ENCODE measurements at places on chromosomes 16 and 17.

GRCh38 chr16:63577891-63578290 lies 1541.7 kb upstream of the CDH8 start:
- no peak for DNase-seq

DNA sequence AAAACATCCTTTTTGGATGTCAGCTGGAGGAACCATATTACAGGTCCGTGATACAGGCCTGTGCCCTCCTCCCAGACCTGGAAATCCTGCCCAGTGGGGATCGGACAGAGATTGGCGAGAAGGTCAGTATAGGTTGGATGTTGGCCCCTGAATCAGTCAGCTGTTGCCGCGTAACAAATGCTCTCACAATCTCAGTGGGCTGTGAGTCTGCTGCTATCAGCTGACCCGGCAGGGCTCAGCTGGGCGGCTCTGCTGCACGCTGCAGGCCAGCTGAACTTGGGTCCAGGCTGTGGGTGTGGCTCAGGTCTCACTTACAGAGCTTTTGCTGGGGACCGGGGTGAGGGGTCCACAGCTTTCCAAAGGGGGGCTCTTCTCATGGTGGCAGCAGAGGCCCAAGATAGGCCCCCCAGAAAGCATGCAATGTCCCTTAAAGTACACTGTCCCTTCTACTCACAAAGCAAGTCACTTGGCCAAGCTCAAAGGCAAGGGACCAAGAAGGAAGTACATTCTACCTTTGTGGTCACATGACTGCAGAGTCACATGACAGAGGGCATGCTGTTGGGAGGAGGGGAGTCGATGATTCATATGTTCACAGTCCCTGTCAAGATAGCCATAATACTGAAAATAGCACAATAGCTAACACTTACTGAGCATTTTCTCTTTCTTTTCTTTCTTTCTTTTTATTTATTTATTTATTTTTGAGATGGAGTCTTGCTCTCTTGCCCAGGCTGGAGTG lies 134.2 kb downstream of the ABCC1 start:
- no peak for DNase-seq

- no peak for DNase-seq
These were observed 373.0 kb upstream of the DYNLRB2 start for GRCh38 chr16:80167657-80168390.

GRCh38 chr16:72832621-72833248 lies 215.2 kb downstream of the ZFHX3 start:
- peak; percentile 88 for DNase-seq

GRCh38 chr17:81928544-81929252 lies 1.2 kb upstream of the MAFG start:
- DNase-seq = peak; percentile 55

- DNase-seq = no peak
These were observed 8.7 kb upstream of the CAVIN1 start for GRCh38 chr17:42431758-42432161.

DNA sequence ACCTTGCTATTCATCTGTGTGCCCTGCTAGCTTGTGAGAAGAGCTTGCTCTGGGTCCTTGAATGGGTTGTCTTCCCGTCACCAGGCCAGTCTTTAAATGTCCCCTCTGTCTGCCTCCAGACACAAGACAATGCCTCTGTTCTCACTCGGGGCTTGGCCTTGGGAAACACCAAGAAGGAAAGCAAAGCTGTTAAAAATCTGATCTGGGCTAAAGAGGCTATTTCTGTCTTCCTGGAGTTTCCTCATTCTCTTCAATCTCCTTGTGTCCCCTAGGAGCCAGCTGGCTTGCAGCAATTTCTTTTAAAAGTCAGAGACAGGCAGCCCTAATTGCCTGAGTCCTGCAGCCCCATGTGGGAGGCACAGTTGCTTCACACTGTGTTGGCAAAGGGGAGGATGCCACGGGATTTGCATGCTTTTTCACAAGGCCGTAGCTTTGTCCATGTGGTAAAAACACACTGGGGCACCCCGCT lies 2.5 kb downstream of the DNAI2 start:
- no peak for DNase-seq

- DNase-seq = no peak
These were observed 43.9 kb downstream of the CREBBP start for GRCh38 chr16:3836641-3837040.

DNA sequence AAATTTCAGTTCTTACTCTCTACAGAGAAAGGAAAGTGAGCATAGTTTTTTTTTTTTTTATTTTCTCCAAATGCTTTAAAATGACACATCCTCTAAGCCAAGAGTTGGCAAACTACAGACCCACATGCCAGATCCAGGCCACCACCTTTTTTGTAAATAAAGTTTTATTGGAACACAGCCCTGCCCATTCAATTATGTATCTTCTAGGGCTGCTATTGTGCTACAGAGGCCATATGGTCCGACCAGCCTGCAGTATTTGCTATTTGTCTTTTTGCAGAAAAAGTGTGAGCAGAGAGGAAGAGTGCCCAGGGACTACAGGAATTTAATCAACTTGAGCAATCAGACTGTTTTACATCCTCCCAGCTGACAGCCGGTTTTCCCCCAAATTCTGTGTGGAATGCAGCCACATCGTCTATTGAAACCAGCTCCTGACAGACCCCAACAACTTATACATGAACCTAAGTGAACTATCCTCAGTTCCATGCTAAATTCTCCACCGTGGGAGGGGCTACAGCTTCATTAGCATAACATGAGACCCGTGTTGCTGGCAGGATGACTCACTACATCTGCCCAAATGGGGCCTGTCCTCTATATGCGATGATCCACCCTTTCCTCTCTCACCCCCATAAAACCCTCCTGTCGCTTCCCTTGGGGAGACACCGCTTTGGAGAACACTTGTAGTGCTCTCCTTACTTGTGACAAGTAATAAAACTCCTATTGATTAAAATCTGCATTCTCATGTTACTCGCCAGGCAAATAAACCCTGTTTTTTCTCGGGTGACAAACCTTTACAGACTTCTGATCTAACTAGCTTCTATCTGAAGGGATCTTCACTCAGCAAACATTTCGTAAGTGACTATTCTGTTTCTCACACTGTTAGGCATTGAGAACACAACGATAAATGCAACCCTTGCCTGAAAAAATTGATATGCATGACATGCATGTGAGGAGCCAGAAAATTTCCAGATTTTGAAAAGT lies 149.4 kb upstream of the HS3ST3A1 start:
- DNase-seq = peak; percentile 11

DNA sequence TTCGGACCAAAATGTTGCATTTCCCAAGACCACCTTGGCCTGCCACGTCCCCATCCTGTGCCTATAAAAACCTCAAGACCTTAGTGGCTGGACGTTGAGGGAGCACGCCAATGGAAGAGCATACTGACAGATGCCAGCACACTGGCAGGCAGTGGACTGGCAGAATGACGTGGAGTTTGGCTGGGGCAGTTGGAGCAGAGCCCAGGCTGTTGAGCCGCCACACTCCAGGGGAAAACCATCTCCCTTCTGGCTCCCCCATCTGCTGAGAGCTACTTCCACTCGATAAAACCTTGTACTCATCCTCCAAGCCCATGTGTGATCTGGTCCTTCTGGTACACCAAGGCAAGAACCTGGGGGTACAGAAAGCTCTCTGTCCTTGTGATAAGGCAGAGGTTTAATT lies 494.1 kb downstream of the CDH11 start:
- DNase-seq = no peak

- no peak for DNase-seq
These were observed 39.6 kb upstream of the MLYCD start for GRCh38 chr16:83859265-83859664.

DNA sequence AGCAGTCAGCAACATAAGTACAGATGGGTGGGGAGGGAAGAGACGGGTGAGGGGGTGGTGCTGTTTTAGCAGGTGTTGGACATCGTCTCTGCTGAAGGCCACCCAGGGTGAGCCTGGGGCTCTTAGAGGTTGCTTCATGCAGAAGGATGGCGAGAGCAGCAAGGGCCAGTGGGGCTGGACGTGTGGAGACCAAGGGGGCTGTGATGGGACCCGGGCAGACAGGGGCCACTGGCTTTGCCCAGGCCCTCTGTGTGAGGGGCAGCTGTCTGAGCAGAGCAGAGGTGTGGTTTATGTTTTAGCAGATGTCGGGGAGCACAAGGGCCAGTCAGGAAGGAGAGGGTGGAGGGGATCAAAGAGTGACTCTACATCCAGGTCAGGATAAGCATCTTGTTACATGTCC lies 4.8 kb downstream of the NARF start:
- DNase-seq = no peak

- DNase-seq = peak; percentile 20
These were observed 1.7 kb downstream of the PSMD11 start for GRCh38 chr17:32445971-32446370.

DNA sequence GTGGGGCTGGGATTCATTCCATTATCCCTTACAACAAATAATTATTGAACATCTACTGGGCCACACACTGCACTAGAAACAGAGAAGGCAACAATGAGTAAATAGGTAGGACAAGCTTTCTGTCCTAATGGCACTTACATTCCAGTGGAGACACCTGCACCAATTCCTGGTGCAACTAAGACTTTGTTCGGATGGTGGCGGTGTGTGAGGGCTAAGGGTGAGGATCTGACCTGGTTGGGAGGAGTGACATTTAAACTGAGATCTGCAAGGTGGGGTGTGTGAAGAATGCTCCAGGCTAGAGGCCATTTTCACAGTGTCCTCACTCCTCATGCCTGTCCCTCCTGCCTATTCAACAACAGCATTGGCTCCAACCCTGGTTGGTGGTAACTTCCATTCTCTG lies 510.0 kb downstream of the XYLT1 start:
- DNase-seq = no peak

GRCh38 chr17:40803617-40804082 lies 3.9 kb upstream of the KRT28 start:
- peak; percentile 84 for DNase-seq

GRCh38 chr17:78268951-78269905 lies 37.8 kb downstream of the TMEM235 start:
- peak; percentile 83 for DNase-seq

GRCh38 chr17:56884483-56885311 lies 29.2 kb downstream of the TRIM25 start:
- DNase-seq = no peak
